ENCODE measurements at places on chromosomes 11 and 22.

- no peak for DNase-seq
Observed at GRCh38 chr22:43634316-43634715, 177.8 kb downstream of the EFCAB6 start.

DNA sequence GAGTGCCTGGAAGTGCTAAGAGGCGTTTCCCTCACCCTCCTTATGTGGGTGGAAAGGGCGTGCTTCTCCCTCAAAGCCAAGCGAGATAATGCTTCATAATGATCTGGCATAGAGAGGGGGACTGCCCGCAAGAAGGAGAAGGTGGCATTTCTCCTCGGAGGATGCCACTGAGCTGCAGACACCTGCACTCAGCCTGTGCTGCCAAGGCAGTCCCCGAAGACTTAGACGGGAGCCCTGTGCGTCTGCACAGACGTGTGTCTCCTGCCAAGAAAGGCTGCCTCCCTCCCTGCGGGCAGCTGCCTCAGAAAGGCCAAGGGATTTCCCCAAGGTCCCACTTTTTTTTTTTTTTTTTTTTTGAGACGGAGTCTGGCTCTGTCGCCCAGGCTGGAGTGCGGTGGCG lies 48.1 kb upstream of the SPATA19 start:
- no peak for DNase-seq

DNA sequence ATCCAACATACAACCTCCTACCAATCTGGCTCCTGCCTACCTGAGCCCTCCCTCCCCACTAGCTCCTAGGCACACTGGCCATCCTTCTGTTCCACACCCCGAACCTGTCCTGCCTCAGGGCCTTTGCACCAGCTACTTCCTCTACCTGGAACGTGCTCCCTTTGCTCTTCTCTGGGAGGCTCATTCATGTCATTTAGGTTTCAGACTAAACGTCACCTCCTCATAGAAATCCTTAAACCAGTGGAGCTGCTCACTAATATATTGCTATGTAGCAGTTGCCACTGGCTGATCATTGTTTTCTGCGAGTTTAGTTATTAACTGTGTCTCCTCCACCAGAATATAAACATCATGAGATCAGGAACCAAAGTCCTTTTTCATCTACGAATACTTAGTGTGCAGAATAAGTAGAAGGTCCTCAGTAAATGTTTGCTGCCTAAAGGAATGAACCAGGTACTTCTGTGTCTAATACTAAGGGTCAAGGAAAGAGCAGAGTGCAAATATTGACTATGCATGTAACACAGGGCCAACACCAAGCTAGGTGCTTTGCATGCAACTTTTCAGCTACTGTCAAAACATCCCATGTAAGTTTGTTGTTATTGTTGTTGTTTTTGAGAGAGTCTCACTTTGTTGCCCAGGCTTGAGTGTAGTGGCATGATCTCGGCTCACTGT lies 277.6 kb upstream of the SYN3 start:
- DNase-seq = no peak

DNA sequence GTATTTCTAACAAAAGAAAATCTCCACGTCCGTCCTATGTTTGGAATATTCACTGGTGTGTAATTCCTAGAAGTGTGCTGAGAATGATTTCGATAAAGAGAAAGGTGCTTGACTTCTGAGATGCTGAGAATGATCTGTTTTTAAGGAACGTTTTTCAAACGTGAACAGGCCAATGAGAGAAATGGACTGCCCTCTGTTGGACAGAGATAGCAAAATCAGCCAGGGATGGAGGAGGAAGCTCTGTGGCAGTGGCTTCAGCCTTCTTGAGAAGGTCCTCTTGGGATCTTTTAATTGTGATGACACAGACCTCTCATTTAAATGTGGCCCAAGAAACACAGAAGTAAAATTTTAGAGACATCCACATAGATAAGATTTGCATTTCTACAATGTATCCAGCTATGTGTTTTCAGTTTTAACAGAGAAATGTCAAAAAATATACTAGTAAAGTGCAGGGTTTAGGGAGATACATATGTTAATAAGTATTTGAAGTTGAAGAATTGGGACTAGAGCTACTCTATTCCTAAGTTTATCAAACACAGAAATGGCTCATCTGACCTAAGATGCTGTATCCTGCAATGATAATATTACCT lies 84.0 kb upstream of the RCN1 start:
- no peak for DNase-seq

- DNase-seq = peak; percentile 88
Observed at GRCh38 chr11:117828611-117829368, 4.2 kb upstream of the FXYD2 start.

DNA sequence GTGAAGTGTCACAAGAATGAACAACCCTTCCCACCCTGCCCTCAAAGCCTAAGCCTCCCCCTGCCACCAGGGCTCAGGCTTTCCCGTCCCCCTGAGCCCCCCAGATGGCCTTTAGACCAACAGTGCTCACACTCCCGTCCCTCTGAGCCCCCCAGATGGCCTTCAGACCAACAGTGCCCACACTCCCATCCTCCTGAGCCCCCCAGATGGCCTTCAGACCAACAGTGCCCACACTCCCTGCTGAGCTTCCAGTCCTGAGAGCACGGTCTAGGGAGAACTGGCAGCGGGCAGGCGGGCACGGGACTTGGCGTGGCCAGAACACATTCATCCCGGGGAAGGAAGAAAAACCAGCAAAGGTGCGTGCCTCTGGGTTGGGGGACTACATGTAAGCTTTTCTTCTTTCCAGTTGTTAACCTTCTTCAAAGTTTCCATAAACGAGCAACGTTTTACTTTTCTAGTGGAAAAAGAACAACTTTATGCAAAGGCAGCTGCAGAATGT lies 2.5 kb downstream of the MRGPRG start:
- no peak for DNase-seq

- no peak for DNase-seq
Observed at GRCh38 chr11:85772695-85773094, 38.2 kb downstream of the SYTL2 start.

- no peak for DNase-seq
Observed at GRCh38 chr22:48450188-48450825, 1377.4 kb downstream of the BRD1 start.

DNA sequence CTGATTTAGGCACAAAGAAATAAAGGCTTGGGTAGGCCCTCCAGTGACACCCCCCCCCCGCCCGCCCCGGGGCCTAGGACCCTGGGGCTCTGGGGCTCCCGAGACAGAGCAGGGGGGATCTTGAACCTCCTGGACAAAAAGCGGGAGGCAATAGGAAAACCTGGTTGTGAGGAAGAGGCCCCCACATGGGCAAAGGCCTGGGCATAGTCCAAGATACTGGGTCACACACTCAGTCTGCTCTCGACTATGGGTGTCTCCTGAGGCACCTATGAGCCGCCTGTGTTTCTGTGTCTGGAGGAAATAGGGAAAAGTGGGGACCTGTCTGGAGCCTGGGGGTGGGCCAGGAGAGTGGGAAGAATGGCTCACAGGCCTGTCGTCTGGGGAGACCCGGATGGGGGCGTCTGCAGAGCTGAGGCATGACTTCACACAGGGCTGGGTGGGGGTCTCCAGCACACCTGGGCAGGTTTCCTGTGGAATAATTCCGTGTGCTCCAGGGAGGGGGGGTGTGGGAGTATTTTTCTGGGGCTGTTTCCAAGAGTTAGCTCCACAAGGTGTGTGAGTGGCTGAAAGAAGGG lies 2.4 kb upstream of the MN1 start:
- DNase-seq = no peak

DNA sequence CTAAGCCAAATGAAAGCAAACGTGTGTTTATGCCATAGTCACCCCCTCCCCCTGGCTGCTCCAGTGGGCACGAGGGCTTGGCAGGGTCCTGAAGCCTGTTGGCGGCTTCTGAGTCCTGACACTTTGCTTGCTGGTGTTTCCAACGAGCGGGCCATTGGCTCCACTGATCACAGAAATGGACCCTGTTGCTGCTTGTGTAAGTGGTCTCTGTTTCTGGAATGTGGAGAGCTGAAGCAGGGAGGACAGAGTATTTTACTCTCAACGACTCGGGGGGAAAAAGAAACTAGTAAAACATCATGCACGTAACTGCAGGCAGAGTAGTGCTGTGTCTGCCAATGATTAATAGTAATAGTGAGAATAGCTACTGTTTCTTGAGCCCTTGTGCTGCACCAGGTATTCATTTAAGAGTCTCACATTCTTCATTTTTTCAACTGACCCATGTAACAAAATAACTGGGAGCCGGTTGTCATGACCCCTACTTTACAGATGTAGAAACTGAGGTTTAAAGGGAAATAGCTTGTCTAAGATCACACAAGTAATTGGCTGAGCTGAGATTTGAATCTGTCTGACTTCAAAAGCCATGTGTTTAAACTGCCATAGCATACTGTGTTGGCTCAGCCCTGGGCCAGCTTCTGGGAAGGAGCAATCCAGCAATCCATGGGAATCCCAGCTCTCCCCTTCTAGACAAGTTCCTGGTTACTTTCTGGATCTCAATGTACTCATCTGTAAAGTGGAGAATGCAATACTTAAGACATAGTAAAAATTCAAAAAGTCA lies 526.7 kb downstream of the INSC start:
- no peak for DNase-seq

DNA sequence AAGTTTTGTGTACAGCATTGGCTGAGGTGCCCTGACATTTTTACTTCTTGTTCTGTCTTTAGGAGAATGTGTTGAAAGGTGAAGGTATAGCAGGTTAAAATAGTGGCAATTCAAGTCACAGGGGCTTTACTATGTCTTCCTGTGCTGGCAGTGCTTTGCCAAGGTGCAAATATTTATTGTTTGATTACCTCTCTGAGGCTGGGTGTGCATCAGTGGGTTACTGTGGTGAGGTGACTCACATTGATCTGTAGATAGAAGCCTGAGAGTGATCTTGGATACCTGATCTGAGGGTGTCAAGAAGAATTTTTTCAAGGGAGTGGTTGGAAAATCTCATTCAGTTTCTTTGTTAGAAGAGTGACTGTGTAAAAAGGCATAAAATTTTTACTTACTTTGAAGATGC lies 90.0 kb downstream of the ARHGAP42 start:
- DNase-seq = no peak

- no peak for DNase-seq
Observed at GRCh38 chr11:9853929-9854552, 190.2 kb downstream of the SWAP70 start.

GRCh38 chr22:40345271-40345670 lies 1.0 kb upstream of the ADSL start:
- DNase-seq = peak; percentile 46

GRCh38 chr11:70866834-70867233 lies 385.5 kb downstream of the SHANK2 start:
- no peak for DNase-seq

DNA sequence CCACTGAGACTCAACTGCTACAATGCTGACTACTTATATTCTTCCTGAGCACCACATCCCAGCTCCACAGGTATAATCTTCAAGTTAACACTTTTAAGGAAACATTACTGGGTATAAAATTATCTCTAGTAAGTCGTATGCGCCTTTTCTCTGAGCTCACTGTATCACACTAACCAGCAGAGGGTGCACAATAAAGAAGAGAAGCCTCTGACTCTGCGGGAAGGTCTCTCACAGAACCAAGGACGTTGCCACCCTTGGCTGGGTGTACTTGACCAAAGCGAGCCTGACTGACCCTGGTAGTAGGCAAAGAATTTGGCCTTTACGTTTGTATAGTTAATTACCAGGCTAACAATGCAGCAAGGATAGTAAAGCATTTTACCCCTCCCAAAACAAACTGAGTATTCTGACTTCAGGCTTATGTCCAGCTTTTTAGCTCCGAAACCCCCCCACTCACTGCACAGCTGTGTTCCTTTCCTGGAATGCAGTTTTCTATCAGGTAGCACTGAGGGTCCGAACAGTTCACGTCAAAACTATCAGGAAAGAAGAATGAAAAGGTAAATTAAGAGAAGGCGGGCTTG lies at the start of gene BTBD18:
Gene BTBD18 (minus strand): TSS at position 144 of the 578 bp plus-strand sequence. CDS start 631 bp downstream, outside the sequence.
- DNase-seq = no peak

DNA sequence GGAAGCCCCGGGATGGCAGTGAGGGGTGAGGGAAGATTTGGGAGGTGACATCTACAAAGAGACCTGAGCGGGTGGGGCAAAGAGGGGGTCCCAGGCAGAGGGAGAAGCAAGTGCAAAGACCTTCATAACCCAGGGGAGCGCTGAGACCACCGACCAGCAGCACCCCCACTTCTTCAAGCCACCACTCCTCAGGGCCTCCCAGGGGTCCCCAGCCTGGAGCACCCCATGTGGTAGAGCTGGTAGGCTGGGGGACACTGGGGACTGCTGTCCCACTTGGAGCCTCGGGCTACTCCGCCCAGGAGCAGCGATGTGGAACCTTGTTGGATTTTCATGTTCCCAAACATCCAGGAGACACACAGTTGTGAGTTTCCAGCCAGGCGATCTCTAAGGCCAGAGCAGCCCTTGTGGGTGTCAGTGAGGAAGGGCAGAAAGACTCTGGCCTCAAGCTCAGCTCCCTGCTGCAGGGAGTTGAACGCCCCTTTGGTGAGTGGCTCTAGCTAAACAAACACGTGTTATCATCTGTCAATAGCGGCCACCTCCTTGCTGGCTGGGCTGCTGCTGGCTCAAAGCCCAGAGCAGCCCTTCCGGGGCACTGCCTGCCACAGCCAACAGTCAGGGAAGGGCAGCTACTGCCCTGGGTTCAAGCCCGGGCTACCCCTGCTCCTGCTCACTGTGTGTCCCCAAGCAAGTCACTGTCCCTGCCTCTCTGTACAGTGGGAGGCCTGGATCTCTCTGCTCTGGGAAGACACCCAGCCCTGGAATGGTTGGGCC lies 25.7 kb upstream of the CHKA start:
- no peak for DNase-seq

- no peak for DNase-seq
Observed at GRCh38 chr11:12995188-12995587, 13.9 kb upstream of the RASSF10 start.

DNA sequence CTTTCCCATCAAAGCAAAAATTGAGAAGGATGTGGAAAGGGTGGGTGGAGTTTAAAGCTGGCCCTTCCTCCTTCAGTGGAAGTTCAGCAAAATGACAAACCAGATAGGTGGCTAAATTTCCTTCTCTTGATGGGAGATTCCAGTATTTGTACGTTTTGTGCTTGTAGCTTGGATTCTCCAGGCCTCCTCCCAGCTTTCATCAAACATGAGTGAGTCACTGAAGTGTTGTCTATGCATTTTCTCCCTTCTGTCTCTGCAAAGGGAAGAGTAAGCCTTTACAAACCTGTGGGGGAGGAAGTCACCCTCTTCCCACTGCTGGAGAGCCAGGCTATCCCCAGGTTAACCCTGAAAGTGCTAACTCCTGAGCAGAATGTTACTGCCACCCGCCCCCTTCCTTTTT lies 6.4 kb downstream of the MARK2 start:
- no peak for DNase-seq

DNA sequence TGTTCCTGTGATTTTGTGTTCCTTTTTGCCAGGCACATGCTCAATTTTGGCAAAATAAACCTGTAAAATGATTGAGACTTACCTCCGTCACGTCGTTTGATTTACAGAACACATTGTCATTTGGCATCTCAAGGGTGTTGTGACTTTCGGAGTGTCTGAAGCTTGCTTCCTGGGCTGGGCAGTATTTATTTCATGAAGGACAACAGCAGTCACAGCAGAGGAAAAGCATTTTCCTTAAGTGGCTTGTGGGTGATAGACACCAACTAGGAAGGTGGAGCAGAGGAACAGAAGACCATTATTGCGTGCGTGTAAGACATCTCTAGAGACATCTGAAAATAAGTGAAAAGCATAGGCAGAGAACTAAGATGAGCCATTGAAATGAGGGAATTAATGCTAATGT lies 80.2 kb downstream of the SLC36A4 start:
- DNase-seq = no peak

GRCh38 chr11:32405592-32405991 lies 29.7 kb downstream of the WT1 start:
- no peak for DNase-seq

All from activated T-cell treated with anti-CD3 and anti-CD28 coated beads, Interleukin-2, amount 50 U/mL, for 24 hours (primary cell).